Non-pigmented ciliary epithelial cell (primary cell): ENCODE measurements at places on chromosomes 5 and 9.

DNA sequence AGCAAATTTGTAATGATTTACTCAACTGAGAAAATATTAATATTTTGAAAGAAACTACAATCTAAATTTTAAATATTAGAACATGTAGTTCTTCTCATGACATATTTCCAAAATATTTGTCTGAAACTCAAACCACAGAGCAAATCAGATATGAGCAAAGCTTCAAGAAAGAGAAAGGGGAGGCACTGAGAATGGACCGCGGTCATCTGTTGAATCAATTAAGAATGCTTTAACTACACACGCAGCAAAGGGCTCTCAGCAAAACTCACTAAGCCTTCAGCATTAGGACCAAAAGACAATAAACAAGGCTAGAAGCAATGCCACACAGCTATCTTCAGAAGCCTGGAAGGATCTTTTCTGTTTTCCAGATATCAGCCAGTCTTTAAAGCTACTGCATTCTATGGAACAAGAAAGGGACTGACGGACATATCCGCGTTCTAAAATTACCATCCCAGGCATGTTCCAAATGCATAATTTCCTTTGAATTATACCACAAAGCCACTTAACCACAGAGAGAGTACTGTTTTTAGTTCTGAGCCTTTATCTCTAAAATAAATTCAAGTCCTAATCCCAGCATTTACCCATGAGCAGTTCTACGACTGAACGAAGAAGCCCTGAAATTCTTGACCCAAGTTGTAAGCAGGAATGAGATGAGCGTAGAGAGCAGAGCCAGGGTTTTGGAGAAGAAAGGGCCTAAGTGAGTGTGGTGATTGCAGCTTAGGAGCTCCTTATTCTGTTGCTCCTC is 513.5 kb downstream of the AGTPBP1 start:
- no peak for DNase-seq

- DNase-seq: peak; percentile 9
Measured at GRCh38 chr5:11719888-11720481, 184.3 kb downstream of the CTNND2 start.

- DNase-seq: no peak
Measured at GRCh38 chr9:73357607-73358006, 205.9 kb downstream of the ANXA1 start.

GRCh38 chr5:135921388-135921787 is 25.7 kb upstream of the IL9 start:
- DNase-seq: no peak

GRCh38 chr5:86442036-86442745 is 175.6 kb upstream of the COX7C start:
- DNase-seq: no peak

DNA sequence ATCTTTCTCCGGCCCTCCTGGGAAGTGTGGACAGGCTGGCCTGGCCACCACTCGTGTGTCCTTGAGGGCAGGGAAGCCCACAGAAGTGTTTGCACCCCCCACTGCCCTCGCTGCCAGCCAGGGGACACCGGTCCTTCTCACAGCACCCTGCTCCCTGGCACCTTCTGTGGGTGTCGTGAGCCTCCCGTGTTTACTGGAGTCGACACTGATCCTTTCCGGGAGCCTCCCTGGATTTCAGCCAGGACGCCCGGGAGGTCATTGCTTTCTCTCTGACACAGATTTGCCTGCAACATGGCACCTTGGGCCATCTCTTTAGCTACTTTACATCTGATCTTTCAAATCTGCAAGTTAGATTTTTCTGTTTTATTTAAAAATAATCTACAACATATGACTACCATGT is 120.4 kb upstream of the CACNA1B start:
- DNase-seq: no peak
